Left ventricle myocardium superior (tissue), 1 donor: ENCODE measurements at places on chromosomes 5 and 9. TPM values are rescaled to one million over a fixed set of nuclear protein-coding genes. Genes with fewer than 3 reads are reported as not detected.

GRCh38 chr5:127870914-127871313 is 167.7 kb downstream of the CCDC192 start:
- peak; percentile 86 for DNase-seq

DNA sequence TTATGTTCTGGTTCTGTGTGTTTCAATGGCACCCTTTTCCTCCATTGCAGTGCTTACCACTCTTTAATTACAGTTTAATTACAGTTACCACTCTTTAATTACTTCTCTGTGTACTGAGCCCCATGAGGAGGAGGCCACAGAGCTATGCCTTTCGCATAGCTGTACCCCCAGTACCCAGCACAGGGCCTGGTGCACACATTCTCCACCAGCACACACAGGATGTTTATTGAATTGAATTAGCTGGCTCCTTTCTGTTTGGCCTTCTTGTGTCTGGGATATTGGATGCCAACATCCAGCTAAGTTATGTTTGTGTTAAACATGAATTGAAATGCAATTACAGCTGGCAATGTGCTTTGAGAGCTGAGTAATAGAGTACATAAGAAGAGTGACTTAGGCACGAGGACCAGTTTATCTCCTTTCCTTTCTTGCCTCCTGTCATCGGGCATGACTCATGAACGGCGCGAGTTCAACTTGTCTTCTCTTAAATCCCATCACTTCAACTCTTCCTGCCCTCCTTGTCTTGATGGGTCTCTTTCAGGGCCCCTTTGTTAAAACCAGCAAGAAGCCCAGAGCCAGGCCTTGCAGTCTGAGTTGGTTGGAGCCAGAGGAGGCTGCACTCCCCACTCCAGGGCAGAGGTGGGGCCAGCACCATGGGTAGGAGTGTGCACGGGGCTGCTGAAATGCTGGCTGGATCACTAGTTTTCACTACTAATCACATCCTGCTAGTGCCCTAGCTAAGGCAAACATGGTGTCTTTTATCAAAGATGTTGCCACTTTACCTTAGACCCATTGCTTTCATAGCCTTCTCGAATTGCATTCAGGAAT is 37.4 kb downstream of the MVB12B start:
- DNase-seq, result no peak

The LHX6 gene
- total RNA-seq, result 8.0 TPM

The MYOT gene
- 8.7 TPM for total RNA-seq

GRCh38 chr5:90440644-90441043 is 31.1 kb upstream of the CETN3 start:
- no peak for DNase-seq

DNA sequence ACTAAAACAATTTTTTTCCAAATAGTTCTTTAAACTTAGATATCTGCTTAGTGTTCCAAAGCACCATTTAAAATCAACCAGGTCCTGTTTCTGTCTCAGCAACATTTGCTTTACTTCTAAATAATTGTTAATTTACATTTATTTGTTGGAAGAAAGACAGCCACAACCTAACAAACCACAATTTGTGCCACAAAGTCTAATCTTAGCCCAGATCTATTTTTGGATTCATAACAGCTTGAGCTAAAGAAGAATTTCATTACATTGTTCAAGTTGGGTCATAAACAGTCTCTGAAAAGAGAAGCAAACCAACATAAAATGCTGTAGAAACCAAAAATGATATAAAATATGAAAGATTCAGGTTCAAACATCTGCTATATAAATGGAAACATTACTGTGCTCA is 24.4 kb downstream of the MLLT3 start:
- DNase-seq, result no peak

The SPAAR gene
- total RNA-seq, result 9.8 TPM

The NPR3 gene
- 16.3 TPM for total RNA-seq

- DNase-seq, result no peak
These were observed 168.6 kb upstream of the MVB12B start for GRCh38 chr9:126157826-126158587.

DNA sequence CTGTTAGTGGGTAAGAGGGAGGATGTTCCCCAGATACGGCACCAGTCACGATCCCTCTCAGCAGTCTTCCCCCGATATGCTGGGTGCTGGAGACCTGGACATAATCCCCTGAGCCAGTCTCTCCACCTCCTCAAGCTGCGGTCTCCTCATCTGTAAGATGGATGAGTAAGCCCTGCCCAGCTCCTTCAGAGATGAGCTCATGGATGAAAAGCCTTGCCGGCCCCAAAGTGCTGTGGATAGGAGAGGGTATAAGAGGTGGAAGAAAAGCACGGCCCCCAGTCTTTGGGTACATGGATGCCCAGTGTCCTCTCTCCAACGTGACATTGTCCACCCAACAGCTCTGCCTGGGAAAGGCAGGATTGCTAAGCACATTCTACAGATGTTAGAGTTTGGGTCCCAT is 4.5 kb downstream of the CAMK2A start:
- DNase-seq, result no peak

DNA sequence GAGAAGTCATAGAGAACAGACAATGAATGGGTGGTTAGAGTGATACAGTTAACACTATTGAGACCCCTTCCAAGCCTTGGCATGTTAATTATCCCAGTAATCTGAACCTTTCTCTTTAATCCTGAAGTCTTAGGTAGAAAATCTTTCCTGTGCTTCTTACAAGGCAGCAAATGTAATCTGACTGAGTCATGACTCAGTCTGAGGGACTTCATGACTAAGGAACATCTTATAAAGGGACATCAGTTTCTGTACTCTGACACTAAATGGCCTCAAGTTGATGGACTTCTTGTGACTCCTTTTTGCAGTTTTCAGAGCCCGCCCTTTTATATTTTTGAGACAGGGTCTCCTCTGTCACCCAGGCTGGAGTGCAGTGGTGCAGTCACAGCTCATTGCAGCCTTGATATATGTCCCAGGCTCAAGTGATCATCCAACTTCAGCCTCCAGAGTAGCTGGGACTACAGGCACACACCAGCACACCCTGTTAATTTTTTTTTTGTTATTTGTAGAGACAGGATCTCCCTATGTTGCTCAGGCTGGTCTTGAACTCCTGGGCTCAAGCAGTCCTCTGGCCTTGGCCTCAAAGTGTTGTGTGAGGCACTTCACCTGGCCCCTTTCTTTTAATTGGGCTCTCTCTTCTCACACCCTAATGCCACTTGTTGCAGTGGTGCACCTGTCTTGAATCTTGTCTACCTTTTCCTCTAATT is 9.5 kb downstream of the EXOSC3 start:
- DNase-seq, result no peak

GRCh38 chr5:3392306-3392939 is 203.2 kb upstream of the IRX1 start:
- DNase-seq, result no peak

The NMUR2 gene
- total RNA-seq, result 0.20 TPM

DNA sequence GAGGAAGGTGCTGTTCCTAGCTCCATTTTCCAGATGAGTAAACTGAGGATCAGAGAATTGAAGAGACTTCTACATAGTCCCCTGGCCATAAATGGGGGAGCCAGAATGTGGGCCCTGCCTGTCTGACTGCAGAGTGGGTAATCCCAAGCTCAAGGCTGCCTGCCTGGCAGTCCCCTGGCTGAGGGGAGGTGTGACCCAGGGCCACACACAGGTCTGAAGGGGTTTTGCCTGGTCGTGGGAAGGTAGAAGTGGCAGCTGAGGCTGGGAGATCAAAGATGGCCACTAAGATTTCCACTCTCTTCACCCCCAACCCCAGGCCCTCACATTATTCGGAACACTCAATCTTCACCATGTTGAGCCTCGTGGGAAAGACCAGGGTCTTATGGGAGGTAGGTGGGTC is 176.3 kb downstream of the MACROH2A1 start:
- no peak for DNase-seq

The ACTBL2 gene
- total RNA-seq, result not detected

- peak; percentile 49 for DNase-seq
These were observed 4.3 kb downstream of the LCP2 start for GRCh38 chr5:170293273-170293672.

DNA sequence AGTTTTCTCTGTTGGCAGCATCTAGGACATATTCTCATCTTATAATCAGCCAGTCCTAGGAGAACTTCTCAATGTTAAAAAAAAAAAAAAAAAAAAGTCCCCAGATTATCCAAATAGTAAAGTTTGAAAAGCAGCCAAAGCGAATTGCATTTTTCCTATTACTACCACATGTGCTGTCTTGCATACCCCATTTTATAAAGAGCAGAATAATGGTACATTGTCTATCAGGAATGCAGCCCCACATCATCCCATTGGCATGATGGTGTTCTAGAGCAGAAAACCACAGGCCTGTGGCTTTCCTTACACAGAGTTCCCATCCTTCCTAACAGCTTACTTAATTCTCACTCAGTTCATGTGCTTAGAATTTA is 381.6 kb downstream of the TMEM38B start:
- no peak for DNase-seq

GRCh38 chr9:126303488-126303887 is 23.1 kb upstream of the MVB12B start:
- DNase-seq, result no peak

The ARHGEF28 gene
- total RNA-seq, result 3.5 TPM

DNA sequence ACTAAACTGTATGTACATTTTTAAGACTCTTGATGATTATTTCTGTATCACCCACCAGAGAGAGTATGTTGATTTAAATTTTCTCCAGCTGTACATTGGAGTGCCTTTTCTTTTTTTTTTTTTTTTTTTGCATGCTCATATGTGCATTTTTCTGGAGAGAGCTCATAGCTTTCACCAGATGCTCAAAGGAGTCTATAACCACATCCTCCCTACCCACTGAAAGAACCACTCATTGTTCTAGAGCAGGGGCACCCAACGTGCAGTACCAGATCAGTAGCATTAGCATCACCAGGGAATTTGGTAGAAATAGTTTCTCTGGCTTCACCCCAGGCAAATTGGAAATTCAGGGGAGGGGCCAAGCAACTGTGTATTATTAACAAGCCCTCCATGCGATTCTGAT is 53.9 kb upstream of the TMEM171 start:
- DNase-seq, result no peak

- peak; percentile 42 for DNase-seq
These were observed 23.3 kb upstream of the COL5A1 start for GRCh38 chr9:134618163-134618832.

DNA sequence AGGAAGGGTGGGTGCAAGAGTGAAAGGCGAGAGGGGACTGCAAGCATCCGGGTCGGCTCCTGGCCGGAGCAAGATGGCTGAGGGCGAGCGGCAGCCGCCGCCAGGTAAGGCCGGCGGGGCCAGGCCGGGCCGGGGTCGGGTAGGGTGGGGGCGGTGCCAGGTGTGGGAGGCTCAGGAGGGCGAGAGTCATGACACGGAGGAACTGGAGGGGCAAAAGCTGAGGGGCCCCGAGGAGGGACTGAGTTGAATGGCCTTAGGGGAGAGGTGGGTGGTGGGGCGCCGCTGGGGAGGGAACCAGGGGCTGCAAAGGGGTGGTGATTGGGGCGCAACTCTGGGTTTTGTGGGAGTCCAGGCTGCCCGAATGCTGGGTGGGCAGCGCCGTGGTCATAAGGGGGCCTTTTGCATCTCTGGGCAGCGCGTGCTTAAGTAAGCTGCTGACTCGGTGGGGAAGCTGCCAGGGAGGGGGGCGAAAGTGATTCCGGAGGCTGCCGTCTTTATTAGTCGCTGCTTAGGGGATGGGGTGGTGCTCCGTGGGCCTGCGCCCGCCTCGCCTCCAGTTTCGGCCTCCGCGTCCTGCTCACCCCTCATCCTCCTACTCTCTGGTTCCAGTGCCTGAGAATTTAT is 425 bp downstream of the PTPA start:
- peak; percentile 53 for DNase-seq

The CAVIN4 gene
- total RNA-seq, result 71.6 TPM

The ST8SIA4 gene
- 5.4 TPM for total RNA-seq

The TICAM2 gene
- total RNA-seq, result 3.0 TPM

The SPINK4 gene
- not detected for total RNA-seq

The PCA3 gene
- total RNA-seq, result not detected

GRCh38 chr9:129355631-129356030 is 177.6 kb upstream of the IER5L start:
- no peak for DNase-seq

DNA sequence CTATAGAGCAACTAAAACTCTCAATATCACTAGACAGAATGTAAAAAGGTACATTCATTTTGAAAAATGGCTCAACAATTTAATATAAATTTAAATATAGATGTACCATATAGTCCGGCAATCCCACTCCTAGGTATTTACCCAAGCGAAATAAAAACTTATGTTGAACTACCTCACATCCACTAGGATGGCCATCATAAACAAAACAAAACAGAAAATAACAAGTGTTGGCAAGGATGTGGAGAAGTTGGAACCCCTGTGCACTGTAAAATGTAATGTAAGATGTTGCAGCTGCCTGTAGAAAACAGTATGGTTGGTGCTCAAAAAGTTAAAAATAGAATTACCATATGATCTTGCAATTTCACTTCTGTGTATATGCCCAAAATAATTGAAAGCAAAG is 36.9 kb upstream of the SELENOP start:
- no peak for DNase-seq

DNA sequence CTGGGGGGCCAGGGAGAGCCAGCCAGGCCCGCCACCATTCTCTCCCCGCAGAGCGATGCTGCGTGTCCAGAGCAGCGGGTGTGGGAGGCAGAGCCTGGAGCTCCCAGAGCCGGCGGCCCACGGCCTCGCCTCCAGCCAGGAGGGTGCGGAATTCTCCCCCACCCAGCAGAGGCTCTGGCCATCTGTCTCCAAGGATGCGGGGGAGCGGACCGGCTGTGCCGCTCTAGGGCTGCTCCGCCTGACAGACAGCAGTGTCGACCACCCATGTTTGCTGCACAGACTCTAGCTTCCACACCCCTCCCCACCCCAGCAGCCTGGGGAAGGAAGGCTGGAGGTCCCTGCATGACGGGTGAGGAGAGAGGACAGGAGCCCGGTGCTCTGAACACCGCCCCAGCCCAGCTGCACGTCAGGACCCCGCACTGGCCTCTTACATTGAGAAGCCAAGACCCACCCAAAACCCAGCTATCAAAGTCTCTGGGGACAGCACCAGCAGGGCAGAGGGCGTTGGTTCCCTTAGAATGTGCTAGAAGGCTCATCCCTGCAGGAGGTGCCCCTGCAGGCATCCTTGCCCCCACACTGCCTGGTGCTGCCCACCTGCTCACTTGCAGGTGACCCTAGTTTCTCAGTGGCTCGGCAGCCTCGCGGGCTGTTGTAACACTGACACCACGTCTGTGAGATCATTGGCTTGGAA is 29.7 kb upstream of the FCN1 start:
- no peak for DNase-seq

DNA sequence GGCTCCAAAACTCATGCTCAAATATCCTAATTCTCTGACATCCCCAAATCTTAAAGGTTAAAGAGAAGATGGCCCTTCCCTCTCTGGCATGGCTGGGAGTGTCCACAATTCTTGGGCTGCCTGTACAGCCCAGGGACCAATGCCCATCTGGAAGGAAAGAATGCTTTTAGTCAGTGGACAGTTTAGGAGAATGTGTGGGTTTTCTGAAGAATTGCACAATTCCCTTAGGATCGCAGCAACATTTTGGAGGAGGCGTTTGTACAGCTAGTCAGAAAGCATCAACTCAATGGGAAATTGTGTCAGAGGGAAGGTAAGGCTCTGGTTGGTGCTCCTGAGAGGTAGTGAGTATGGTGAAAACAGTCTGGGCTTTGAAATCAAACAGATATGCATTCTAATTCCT is 15.0 kb downstream of the FAM193B start:
- no peak for DNase-seq

- DNase-seq, result no peak
These were observed 239.2 kb upstream of the TRIM32 start for GRCh38 chr9:116447934-116448333.
